Stimulated activated CD8-positive, alpha-beta memory T cell treated with anti-CD3 and anti-CD28 coated beads, Interleukin-7, amount 100 ng/mL, for 1 hour (primary cell): ENCODE measurements at places on chromosomes 5 and 9.
A peak's percentile ranks its signal among the peaks of the same experiment; 100 is the strongest.

GRCh38 chr5:5306696-5307095, 115.8 kb upstream of the ICE1 start:
- no peak for DNase-seq

DNA sequence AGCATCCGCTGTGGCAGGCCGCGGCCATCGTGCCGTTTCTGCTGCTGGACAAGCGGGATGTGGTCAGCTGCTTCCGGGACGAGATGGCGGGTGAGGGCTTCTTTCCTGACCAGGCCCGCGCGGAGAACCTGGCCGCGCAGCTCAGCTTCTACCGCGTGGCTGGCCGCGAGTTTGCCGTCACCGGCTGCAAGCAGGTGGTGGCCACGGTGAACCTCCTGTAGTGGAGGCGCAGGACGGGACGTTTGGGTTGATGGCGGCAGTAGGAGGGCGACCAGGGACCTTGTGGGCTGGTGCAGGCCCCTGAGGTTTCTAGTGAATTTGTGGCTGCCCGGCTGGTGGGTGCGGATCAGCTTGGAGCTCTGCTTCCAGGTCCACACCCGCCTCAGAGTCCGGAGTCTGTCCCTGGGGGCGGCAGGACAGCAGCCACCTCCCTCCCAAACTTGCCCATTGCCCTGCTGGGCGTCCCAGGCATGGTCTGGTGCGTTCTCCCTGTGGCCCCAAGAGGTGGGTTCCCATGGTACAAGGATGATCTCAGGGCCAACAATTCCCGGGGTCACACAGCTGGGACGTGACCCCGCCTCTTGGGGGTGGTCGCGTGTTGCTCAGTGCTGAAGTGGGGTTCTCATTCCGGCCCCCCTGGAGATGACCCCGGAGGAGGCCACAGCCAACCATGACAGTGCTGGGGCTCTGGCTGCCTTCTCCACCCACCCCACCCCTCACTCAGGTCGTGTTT, 2.4 kb downstream of the TOR4A start:
- DNase-seq: no peak

- no peak for DNase-seq
These were observed 184.4 kb downstream of the CD180 start for GRCh38 chr5:67012171-67012570.

GRCh38 chr5:1312993-1313833, 18.3 kb upstream of the TERT start:
- peak; percentile 8 for DNase-seq

GRCh38 chr9:99966716-99967115, 60.3 kb downstream of the STX17 start:
- DNase-seq: no peak

DNA sequence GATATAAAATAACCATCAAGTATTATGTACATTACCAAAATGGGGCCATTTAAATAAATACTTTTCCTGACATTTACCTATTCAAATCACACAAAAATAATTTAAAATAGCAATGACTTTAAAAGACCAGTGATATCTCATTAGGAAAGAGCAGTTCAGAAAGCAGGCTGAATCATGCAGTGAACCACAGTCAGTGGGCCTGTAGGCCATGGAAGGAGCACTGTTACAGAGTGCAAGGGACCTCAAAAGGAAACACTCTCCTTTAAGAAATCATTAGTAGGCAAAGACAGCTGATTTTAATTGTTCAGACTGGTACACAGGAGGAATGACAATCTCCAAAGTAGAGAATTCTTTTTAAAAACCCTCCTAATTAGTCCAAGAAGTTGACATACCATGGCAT, 283.5 kb upstream of the EFNA5 start:
- DNase-seq: no peak

GRCh38 chr9:95840074-95840473, 35.4 kb upstream of the ERCC6L2 start:
- DNase-seq: no peak
